ENCODE measurements at places on chromosomes 5 and 9.

DNA sequence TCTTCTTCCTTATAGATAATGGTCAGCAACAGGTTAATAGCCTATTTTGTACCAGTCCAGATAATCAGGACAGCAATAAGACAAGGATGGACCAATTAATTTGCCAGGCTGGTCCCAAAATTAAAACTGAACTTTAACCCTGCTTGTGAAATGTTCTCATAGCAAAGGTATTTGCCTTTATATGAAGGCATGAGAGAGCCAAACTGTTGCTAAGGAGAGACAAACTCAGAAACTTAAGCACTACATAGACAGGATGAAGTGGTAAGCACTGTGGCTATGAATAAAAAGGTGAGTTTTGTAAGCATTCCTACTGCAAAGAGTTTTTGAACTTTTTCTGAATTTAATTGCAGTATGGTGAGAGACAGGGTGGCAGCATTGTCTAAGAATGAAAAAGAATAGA, 174.7 kb upstream of the PPP1R2B start:
- no peak for DNase-seq

GRCh38 chr5:30113542-30113941, 1079.9 kb upstream of the CDH6 start:
- no peak for DNase-seq

DNA sequence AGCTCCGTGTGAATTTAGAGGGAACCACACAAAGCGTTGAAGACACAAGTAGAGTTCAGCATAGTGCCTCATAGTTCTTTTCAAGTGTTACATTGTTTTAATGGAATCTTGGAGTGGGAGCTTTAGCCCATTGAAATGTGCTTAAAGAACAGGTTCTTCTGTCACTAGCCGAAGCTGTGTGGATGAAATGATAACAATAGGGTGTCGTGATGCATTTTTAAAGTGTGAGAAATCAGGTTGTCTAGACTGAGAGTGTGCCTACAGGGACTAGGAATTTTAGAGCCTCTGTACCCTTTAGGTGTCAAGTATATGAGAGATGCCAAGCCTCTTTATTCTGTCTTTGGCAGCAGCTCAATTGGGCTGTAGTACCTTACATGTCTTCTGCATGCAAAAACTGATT, 83.0 kb downstream of the NDUFS4 start:
- DNase-seq = no peak

DNA sequence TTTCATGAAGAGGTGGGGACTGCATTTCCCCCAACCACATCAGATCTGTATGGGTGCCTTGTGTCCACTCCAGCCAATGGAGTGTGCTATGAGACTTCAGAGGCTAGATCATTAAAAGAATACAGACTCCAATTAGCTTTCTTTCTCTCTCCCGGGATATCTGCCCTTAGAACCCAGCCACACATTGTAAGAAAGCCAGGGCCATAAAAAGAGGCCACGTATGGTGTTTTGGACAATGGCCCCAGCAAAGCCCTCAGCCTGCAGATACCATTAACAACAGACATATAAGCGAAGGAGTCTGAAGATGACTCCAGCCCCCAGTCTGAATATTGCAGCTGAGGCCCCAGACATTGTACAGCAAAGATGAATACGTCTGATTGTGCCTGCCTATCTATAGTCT, 21.5 kb downstream of the IL6ST start:
- DNase-seq = peak; percentile 51

DNA sequence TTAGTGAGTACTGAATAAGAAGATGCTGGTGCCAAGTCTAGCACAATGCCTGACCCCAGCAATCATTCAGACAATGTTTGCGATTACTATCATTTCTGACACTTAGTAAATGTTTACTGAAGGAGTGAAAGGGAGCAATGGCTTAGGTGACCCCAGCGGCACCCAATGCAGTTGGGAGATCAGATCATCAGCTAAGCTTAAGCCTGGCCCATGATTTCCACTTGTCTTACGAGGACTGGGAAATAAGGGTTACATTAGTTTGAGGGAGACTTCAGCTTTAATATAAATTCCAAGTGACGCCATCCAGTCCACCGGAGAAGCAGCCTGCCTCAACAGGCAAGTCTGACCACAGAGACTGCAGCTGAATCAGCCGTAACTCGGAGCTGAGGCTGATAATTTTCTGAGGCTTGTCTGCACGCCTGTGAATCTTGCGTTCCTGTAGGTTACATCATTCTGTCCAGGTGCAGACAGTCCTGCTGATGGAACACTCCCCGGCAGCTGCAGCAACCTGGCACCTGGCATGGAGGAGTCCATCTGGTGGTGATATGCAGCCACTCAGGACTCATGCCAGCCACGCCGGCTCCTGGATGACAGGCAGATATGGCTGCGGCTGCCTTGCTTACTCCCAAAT, 34.9 kb upstream of the FGF1 start:
- DNase-seq = no peak

DNA sequence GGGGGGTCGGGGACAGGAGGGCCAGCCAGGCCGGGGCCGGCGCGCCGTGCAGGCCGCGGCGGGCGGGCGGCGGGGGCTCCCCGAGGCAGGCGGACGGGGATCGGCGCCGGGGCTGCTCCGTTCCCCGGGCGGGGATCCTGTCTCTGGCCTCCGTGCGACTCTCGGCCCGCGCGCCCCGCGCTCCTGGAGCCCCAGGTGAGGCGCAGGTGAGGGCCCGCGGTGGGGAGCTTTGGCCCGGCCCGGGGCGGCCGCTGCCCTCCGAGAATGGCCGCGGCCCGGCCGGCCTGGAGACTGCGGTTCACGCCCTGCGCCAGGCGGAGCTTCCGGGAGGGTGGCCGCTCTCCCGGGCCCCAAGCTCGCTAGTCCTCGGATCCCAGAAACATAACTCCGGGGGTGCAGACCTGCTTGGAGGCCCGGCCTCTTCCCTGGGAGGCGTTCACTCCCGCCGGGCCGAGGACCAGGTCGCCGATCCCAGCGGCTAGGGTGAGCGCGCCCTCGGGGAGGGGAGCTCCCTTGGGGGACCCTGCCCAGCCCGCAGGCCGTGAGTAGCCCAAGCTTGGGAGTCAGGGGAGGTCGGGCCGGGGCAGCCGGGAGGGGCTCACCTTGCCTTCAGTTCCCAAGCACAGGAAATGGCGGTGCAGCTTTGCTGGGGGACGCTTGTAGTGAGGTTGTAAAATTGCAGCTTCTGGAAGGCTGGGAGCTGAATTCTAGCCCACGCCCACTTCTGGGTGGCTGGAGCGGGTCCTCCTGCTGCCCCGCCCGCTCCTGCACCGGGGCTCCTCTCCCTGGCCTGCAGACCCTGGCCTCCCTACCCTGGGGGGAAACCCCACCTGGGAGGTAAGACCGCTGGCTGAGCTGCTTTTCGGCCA, 723 bp downstream of the PPP1R26 start:
- DNase-seq = peak; percentile 22

DNA sequence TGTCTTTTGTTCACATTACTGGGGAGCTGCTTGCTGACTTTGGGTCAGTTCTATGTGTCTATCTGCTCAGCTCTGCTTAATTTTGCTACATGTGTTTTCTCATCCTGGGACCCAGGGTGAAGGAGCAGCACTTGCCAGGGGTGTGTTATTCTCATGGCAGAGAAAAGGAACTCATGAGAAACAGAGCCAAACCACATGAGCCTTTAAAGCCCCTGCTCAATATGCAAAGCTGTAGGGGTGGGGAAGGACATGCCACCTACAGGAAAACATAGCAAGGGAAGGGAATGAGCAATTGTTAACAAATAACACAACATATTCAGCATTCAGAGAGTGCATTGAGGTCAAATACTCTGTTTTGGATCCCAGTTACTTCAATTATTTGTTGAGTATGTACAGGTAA, 290.9 kb downstream of the CDK5RAP2 start:
- DNase-seq = no peak

Measured in fibroblast of skin of scalp (primary cell).